WERI-Rb-1 (cell line): ENCODE measurements at places on chromosomes 12 and 14.

GRCh38 chr12:117331691-117332090 is 29.7 kb downstream of the NOS1 start:
- DNase-seq = no peak

DNA sequence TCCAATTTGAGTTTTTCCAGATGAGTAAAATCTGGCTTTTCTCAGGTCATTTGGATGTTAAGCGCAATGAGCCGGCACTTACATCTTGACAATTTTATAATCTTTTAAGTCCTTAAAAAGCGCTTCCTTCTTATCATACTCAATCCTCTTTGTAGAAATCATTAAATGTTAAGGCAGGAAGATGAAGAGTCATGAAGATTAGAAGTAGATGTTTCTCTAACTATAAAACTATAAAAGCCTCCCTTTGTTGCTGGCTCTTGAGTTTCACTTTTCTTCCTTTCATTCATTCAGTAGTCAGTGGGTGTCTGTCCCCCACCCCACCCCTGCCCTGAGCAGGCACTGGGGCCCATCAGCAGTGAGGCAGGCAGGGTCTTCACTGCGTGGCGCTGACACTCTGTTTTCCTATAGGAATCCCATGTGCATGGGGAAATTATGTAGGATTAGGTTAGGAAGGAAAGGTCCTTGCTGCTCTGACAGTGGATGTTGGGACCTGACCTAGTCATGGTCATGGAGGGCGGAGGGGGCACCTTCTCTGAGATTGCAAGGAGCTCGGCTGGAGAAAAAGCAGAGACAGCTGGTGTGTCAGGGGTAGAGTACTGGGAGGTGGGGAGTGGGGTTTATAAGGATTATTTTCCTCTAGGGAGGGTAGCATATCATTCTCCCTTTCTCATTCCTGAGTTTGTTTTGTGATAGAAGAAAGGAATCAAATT is 65.8 kb downstream of the CCDC92 start:
- DNase-seq = peak; percentile 82

DNA sequence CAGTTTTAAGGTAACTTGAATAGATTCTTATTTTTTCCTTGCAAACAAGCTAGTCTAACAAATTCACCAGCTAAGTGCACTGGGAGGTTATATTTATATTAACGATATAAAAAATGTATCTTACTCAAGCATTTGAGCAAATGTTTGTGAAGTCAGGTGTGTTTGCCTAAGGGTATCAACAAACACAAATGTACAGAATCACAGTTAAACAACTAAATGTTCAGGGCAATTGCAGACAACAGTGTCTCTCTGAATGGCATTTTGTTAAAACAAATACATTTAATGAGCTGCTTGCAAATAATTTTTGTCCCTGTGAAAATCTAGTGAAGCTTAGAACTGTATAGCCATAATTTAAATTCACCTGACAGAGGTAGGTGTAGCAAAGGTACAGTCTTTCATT is 28.2 kb upstream of the FLRT2 start:
- no peak for DNase-seq

DNA sequence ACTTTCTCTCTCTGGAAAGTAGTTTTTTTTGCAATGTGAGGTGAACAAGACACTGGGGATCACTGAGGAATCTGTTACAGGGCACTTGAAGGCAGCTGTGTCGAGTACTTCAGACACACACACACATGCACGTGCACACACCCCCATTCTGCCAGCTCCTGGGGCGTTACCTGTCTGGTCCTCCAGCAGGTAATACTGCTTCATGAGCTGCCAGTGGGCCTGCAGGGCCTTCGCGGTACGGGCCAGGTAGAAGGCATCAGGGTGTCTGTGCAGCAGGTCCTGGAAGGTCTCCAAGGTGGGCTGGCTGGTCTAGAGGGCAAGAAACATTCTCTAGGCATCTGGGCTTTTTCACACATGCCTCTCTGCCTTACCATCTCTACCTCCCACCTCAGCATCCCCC is 5.1 kb downstream of the MCRS1 start:
- DNase-seq = no peak

- DNase-seq = no peak
Observed at GRCh38 chr14:56474419-56475022, 105.1 kb upstream of the TMEM260 start.

- no peak for DNase-seq
Observed at GRCh38 chr12:105167346-105167745, 59.8 kb downstream of the WASHC4 start.

DNA sequence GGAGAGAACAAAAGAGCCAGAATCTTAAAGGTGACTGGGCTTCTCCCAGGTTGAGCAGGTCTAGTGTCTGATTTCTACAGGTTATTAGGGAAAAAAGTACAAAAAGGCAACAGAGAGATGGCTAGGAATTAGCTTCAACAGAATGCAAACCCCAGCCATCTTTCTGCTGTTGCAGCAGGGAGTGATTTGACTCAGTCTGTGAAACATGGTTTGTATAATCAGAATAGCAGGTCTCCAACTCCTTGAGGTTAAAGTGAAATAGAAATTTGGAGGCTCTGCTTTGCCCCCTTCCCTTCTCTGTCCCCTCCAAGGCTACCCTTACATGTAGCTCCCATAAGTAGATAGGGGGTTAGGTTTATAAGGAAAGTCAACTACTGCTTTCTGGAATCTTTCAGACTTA is 105.8 kb downstream of the AKAP6 start:
- no peak for DNase-seq

- no peak for DNase-seq
Observed at GRCh38 chr14:35669782-35670181, 135.8 kb downstream of the INSM2 start.

DNA sequence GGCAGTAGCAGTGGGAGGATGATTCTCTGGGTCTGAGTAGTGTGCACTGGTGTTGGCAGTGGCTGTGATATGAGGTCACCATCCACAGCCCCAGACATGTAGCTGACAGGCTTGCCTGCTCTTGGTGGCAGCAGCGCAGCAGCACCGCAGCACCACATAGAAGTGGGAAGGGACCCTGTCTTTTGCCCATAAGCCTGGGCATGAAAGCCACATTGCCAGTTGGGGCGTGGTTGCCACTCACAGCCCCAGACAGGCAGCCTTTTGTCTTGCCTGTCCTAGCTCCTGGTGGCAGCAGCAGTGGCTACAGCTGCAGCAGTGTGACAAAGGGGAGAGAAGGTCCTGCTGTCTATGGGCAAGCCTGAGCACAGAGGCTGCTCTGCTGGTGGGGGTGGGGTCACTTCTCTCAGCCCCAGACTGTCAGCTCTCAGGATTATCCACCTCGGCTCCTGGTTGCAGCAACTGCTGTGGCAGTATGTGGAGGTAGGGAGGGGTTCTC is 71.5 kb downstream of the BRMS1L start:
- DNase-seq = peak; percentile 93

DNA sequence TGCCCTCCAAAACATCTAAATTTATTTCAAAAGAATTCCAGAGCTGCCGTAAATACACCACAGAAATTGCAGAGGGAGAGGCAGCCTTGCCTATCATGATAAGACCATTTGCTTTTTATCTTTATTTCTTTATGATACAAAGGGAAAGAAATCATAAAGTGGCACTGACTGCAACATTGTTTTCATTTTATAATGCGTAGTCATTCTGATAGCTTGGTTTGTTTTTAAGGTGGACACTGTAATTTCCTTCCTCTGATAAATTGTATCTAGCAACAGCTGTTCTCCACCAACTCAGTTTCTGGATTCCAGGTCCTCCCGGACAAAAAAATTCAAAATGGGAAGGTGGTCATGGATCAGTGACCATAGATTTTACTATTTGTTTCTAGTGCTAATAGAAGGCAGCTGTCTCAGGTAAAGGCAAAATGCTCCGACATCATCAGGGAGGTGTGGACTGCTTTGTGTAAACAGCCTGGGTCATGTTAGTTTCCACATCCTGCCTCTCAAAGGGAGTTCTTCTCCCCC is 623 bp upstream of the TSPAN8 start:
- DNase-seq = no peak

- DNase-seq = no peak
Observed at GRCh38 chr12:75990189-75990912, 41.2 kb downstream of the PHLDA1 start.

DNA sequence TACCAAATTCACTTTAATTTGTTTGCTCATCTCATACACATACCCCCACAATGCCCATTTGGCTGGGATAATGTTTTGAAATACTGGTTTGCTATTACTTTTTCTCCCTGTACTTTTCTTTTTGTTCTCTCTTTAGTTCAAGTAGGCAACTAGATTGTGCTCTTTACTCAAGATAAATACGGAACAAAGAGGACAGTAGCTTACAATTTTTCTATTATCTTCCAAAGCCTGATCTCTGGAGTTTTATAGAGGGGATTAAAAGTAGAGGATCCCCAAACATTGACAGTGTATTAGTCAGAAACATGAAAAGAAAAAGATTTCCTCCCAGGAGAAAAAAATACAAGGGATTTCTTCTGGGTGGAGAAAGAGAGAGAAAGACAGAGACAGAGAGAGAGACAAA is 102.1 kb upstream of the FSCB start:
- no peak for DNase-seq

DNA sequence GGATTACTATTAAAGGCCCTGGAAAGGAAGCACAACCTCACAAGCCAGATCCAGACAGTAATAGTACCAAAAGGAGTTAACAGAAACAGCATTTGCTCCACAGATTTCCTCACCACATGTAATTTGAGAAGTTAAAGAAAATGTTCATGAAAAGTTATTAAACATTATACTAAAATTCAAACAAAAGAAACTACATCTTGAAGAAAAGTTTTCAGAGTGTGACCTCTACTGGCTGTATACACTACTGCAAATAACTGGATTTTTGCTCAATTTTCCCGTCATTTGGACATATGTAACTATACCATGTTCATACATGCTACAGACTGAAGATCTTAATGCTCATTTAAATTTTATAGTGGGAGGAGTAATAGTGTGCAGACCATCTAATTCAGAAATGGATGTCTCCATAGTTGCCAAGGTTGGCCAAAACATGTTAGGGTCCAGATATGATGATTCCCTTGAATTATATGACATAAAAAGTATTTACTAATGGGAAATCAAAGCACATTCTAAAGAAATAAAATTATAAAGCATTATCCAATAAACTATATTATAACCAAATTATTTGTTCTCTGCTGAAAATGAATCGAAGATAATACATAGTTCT is 5.6 kb downstream of the KRR1 start:
- DNase-seq = no peak

GRCh38 chr12:112898380-112898779 is 8.4 kb upstream of the OAS1 start:
- no peak for DNase-seq

DNA sequence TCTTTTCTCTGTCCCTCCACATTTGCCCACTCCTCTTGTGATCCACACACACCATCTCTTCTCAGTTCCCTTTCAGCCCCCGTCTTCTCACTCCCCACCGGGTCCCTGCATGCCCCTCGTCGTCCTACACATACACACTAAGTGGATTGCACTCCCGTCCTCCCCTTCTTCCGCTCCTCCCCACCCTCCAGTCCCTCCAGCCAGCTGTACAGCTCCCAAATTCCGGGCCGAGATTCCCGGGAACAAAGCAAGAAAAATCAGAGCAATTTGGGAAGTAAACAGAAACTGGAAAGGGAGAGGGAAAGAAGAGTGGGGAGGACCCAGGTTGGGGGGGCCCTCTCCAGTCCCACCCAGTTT is 282 bp upstream of the IGFBP6 start:
- no peak for DNase-seq

DNA sequence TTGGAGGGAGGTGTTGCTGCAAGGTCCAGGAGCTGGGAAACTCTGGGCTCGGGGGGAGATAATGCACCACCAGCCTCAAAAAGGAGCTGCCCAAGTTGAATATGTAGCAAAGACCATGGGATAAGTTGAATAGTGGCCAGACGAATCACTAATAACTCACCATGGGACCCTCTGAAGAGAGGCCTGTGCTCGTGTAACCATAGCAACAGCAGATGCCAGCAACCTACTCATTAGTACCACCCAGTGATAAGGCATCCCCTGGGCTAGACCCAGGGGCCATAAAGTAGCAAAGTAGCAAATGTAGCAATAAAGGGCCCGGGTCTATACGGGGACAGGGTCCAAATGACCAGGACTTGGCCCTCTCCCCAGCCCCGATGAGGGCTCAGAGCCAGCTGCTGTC is 328.0 kb downstream of the DPF3 start:
- no peak for DNase-seq

DNA sequence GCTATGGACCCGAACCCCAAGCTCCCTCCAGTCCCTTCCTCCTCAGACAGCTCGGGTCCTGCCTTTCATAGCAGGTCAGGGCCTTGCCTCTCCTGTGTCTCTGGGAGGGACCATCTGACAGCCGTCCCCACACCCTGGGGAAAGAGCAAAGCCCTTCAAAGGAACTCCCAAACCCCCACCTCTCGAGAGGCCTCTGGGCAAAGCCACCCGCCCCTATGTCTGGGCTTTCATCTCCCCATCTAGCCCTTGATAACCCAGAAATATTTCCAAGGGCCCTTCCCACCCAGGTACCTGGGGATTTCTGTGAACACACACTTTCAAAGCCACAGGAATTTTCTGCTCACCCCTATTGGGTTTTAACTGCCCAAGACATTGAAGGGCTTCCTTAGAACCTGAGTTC is 32.1 kb downstream of the SNRNP35 start:
- DNase-seq = no peak

GRCh38 chr12:108232565-108232964 is 103.5 kb downstream of the WSCD2 start:
- DNase-seq = no peak

GRCh38 chr14:23114669-23115038 is 4.4 kb downstream of the CEBPE start:
- no peak for DNase-seq

DNA sequence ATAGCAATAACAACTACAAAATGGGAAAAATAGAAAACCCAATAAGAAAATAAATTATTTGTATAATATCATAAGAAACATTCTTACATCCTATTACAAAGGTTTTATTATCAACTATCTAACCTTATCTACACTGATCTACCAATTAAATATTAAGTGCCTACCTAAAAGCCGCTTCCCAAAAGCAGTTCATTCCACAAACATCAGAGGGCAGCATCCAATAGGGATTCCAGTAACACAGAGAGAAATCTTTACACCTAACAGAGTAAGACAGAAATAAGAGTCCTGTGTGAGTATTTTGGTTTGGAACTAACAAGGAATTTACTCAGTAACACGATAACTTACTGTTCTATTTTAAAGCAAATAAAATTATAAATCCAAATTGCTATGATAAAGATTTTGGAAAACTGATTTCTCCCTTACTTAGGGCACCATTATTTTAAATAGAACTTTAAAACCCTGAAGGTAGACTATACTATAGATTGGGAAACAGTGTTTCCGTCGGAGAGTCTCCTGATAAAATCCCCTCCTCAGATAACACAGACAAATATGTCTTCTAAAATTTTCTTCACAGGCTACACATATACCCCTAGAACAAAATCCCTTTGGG is 15.0 kb downstream of the GXYLT1 start:
- peak; percentile 50 for DNase-seq

- DNase-seq = no peak
Observed at GRCh38 chr12:7241404-7242005, 52.0 kb downstream of the PEX5 start.

- DNase-seq = peak; percentile 38
Observed at GRCh38 chr12:100554608-100555077, 18.8 kb upstream of the GAS2L3 start.

GRCh38 chr12:30807695-30808034 is 52.9 kb upstream of the CAPRIN2 start:
- no peak for DNase-seq
